ENCODE measurements at places on chromosomes 11 and 22.

DNA sequence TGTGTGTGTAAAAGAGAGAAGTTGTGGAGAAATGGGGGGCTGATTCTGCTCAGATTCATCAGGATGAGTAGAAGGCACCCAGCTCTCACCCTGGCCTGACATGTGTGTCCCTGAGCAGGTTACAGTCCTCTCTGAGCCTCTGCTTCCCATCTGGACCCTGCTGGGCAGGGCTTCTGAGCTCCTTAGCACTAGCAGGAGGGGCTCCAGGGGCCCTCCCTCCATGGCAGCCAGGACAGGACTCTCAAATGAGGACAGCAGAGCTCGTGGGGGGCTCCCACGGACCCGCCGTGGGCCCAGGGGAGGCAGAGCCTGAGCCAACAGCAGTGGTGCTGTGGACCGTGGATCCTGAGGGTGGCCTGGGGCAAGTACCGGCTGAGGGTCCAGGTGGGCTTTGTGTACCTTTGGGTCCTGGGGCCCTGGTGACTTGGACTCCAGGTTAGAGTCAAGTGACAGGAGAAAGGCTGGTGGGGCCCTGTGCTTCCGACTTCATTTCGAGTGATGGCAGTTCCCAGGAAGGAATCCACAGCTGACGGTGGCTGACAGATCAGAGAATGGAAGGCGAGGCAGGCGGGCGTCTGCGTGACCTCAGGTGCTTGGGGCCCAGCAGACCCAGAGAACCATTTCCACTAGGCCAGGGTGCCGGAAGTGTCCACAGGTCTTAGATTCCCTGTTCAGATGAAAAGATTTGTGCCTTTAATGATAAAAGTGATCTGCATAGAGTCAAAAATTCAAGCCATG lies 21.9 kb downstream of the NEAT1 start:
- DNase-seq, result no peak

DNA sequence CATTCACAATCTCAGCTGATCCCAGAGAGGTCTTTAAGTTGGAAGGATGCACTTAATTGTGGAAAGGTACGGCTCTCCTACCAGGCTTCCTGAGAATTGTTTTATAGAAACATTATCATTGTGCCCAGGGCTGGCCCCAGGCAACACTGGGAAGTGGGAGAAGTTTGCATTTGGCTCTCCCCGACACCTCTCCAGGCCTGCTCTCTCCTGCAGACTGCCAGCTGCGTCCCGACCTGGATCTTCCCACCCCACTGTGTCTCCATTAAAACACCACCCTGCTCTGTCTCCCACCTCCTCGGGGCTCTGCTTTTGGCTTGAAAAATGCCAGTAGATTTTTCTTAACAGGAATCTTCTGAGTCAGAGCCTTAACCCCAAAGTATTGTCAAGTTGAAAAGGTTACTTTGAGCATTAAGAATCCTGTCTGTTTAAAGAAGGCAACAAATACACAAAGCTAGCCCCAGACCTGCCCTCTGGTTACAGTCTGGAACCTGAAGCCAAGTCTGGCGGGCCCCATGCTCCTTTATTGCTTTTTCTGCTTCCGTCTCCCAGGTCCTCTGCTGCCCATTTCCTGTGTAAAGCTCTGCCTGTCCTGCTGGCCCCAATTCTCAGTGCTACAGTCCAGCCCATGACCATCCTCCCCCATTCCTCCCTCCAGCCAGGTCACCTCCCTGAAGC lies 530.2 kb downstream of the SOX6 start:
- DNase-seq, result no peak

DNA sequence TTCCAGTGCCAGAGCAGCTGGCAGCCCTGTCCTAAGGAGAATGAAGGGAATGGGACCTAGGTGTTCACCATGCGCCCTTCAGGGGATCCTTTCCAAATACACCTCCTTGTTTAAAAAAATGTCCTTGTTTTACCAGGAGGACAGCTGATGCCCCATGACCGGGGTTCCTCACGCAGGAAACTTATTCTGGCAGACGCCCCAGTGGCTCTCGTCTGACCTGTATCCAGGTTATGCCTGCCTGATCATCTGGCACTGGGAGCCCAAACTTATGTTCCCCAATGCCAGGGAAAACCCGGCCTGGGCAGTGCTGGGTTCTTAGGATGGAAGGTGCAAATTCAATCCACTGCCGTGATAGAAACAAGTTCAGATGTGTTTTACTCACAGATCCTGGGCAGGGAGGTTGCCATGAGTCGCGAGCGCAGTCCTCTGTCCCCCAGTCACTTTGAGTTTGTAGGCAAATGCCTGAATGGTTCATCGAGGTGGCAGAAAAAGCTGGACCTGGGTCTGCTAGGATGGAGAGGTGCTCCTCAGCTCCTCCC lies 31.5 kb downstream of the MOV10L1 start:
- DNase-seq, result no peak

GRCh38 chr11:74015919-74016684 lies 7.2 kb upstream of the UCP3 start:
- peak; percentile 54 for DNase-seq

- no peak for DNase-seq
Observed at GRCh38 chr11:91978747-91979146, 245.9 kb upstream of the FAT3 start.

DNA sequence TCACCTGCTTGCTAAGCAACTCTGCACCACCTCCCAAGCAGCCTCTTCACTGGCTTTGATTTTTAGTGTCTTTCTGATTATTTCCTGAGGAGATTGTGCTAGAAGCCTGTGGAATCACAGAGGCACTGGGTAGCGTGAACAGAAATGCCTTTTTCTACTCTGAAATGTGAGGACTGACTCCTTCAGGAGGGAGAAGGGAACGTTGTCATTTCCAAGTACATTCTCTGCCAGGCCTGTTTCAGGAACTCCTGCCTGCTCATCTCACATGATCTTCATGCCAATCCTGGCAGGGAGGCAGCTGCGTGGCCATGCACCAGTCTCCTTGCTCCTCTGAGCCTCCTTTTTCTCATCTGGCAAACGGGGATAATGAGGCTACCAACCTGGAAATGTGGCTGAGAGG lies 49.8 kb upstream of the PRDM11 start:
- no peak for DNase-seq

- no peak for DNase-seq
Observed at GRCh38 chr11:114172055-114172861, 112.7 kb downstream of the ZBTB16 start.

GRCh38 chr11:84524422-84525051 lies 1102.6 kb downstream of the DLG2 start:
- no peak for DNase-seq

DNA sequence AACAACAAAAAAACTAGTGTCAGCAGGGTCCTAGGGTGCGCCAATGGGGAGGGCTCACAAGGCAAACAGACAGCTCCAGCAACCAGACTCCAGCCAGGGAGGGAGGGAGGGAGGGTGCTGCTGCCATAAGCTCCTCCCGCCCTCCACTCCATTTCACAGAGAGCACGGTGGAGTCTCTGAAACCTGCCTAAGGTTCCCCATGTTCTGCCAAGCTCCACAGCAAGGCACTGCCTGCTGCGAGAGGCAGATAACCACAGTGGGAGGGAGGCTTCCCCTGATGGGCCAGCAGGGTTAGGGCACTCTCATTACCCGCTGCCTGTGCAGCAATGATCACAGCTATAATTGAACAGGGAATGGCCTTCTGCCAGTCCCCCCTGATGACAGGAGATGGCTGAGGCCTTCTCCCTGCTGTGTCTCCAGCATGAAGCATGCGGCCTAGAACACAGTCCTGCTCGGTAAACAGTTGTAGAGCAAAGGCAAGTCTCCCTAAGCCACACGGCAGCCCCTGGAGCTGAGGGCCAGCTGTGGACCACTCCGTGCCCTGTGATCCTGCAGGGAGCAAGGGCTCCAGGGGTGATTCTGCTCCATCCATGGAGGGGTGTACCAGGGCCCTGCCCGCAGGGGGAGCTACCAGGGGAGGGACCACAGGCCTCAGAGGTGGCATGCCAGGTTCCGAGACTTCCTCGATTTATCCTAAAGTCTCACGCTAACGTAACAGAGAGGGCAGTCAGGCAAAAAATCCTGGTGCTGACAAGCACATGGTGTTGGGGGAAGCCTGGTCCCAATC lies 42.9 kb downstream of the PC start:
- DNase-seq, result no peak

GRCh38 chr11:102914238-102915043 lies 39.7 kb upstream of the MMP12 start:
- no peak for DNase-seq

DNA sequence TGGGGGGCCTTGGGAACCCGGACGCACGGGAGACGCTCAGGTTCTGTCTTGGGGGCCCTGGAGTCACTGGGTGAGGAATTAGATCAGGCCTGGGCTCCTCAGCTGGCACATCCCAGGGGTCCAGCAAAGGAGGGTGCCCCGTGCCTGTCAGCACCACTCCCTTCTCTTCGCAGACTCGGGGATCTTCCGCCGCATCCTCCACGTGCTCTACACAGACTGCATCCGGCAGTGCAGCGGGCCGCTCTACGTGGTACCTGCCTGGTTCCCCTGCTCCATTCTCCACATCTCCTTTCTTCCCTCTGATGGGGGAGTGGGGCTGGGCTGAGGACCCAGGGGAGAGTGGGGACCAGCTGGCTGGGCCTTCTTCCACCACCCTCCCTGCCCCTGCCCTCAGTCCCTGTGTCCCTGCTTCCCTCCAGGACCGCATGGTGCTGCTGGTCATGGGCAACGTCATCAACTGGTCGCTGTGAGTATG lies 6.7 kb upstream of the TAGLN start:
- no peak for DNase-seq

- DNase-seq, result no peak
Observed at GRCh38 chr11:112961146-112961668, at the start of gene NCAM1. Gene NCAM1, plus strand, starts transcription at chr11:112961420.

- no peak for DNase-seq
Observed at GRCh38 chr22:36183446-36183845, 18.2 kb downstream of the APOL4 start.

DNA sequence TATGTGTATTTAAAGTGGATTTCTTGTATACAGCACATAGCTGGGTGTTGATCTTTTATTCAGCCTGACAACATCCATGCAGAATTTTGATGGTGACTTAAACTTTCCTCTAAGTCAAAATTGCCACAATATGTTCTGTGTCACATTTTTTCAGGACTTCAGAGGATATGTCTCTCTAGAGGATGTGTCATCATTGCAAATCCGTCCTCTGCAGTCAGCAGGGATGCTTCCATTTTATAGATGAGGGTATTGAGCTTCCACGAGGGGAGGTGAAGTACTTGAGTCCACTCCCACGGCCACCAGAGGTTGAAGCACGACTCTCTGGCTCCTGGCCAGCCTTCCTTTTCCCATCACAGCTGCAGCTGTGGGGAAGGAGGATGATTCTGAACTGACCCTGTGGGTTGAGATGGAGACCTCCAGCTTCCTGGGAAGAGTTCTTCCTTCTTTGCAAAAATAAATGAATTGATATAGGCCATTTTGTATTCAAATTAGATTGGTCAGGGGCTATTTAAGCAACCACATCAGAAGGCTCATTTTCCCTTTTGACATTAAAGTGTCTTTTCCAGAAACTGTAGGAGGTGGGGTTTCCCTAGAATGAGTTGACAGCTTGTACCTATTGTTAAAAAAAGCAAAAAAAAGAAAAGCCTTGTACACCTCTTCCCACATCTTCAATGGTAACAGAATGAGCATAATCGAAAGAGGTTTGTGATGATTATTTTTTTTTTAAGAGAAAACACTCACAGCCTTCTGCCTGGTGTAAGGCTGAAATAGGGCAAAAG lies 55.2 kb upstream of the MYEOV start:
- no peak for DNase-seq

DNA sequence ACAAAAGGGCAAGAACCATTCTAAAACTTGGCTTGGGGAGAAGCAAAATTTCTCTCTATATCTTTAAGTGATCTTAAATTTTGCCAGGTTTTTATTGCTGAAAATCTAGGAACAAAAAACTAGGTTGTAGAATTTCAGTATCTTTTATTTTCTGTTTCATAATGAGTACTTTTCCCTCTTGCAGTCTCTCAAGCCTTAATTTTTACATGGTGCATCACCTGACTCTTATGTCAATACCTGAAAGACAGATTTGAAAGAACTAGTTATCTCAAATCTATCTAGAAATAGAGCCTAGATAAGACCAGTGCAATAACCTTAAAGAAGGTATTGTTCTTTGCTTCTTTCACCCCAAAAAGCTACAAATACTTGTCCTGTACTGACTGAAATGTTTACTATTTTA lies 122.1 kb downstream of the TRIM44 start:
- DNase-seq, result no peak

DNA sequence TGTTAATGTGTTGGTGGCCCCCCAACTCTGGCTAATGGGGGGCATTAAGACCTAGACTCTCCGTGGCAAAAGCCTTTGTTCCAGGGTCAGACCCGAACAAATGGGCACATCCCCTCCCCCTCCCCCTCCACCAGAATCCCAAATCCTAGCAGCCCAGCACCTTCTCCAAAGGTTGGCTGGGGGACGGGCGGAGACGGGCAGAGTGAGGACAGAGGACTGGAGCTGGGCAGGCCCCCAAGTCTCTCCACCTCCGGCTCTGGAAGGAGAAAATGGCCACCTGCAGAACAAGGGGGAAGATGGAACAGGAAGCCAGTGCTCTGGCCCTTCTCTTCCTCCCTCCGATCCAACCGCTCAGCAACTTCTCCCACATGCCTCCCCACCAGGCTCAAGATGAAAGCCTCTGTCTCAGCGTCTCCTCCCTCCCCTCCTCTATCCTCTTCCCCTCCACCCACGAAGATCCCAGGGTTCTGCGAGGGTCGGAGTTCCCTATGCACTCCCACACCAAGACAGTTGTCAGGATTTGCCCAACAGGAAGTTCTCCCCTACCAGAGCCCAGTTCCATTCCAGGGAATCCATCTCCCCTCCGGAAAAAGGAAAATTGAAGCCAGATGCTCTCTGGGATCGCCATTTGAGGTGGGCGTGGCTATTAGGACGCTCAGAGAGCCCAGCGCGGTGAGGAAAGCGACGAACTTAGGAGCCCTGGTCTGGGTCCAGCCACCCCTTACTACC lies 20.1 kb downstream of the ADA2 start:
- no peak for DNase-seq

GRCh38 chr11:47317064-47317828 lies 35.3 kb downstream of the MYBPC3 start:
- DNase-seq, result no peak

DNA sequence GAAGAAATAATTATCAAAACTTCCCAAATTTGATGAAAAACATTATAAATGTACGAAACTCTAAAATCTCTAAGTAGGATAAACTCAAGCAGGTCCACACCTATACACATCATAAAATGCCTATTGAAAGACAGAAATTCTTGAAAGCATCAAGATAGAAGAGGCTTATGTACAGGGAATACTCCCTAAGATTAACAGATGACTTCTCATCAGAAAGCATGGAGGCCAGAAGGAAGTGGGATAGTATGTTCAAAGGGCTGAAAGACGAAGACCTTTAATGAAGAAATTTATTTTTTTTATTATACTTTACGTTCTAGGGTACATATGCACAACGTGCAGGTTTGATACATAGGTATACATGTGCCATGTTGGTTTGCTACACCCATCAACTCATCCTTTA lies 45.3 kb upstream of the KCNA4 start:
- DNase-seq, result no peak
